Stimulated activated CD8-positive, alpha-beta memory T cell treated with anti-CD3 and anti-CD28 coated beads, Interleukin-2, amount 100 ng/mL, for 1 hour (primary cell): ENCODE measurements at places on chromosomes 7 and 10.

- no peak for DNase-seq
Observed at GRCh38 chr7:100914879-100915447, 19.3 kb upstream of the ACHE start.

DNA sequence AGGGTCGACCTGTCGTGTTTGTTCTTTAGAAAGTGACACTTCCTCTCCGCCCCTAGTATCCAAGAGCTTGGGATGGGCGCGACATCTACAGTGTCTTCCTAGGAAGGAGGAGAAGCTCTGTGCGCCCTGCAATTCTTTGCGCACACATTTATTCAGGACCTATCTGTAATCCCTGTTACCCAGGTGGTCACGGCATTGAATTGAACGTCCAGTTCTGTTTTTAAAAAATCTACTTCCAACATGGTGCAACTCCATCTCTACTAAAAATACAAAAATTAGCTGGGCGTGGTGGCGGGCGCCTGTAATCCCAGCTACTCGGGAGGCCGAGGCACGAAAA lies 606 bp upstream of the LAMB1 start:
- DNase-seq, result no peak

GRCh38 chr7:130092598-130092997 lies 22.3 kb downstream of the KLHDC10 start:
- no peak for DNase-seq

GRCh38 chr7:92061154-92061553 lies 73.1 kb downstream of the CYP51A1 start:
- DNase-seq, result no peak

- no peak for DNase-seq
Observed at GRCh38 chr7:29113384-29114102, 32.8 kb downstream of the CPVL start.

DNA sequence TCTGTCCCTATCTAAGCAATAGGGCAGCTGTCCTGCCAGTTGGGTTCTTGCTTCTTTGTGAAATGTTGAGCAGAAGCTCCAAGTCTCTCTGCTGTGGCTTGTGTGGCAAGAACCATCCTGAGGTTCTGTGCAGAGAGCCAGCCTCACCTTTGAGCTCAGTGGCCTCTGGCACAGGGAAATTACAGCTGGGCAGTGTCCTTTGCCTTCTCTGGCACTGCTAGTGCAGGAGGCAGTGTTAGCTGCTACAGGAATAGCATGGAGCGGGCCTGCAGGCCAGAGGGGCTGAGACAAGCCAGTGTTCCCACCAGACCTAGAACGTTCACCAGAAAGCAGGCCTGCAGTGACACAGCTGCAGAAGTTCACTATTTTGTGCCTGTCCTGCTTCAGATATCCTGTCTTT lies 1.8 kb downstream of the PRXL2A start:
- DNase-seq, result no peak

DNA sequence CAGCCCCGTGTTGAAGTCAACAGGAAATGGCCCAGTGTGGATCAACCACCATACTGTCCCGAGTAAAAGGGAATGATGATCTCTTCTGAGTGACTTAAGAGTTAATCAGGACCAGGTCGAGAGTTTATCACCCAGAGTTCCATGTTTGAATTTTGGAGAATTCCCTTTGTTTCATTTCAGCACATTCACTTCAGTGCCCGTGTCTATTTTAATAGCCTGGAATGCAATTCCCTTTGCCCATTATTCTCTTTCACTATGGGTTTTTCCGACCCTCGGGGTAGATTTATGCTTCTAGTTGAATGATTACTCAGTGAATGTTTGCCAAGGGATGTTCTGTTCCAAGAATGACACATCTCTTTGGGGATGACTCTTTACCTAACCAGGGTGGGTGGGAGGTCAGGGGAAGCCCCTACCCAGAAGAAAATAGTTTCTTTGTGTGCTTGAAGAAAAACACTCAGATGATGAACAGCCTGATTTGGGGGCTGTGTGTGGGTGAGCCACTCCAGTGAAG lies 594.9 kb downstream of the INHBA start:
- DNase-seq, result no peak

DNA sequence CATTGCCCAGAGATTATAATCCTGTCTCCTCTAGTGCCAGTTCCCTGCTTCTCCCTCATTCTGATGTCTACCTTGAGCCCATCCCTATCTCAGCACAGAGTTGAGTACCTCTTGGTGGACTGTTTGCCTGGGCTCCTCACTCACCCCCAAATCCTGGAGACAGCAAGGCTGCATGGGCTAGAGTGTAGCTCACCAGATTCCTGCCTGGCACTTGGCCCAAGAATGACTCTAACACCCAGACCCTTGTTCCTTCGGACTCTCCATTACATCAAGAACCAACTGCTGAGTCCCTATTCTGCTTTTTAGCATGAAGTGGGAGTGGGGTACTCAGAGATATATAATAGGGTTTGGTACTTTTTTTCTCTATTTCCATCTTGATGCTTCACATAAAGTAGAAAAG lies 22.1 kb downstream of the FAM13C start:
- no peak for DNase-seq

DNA sequence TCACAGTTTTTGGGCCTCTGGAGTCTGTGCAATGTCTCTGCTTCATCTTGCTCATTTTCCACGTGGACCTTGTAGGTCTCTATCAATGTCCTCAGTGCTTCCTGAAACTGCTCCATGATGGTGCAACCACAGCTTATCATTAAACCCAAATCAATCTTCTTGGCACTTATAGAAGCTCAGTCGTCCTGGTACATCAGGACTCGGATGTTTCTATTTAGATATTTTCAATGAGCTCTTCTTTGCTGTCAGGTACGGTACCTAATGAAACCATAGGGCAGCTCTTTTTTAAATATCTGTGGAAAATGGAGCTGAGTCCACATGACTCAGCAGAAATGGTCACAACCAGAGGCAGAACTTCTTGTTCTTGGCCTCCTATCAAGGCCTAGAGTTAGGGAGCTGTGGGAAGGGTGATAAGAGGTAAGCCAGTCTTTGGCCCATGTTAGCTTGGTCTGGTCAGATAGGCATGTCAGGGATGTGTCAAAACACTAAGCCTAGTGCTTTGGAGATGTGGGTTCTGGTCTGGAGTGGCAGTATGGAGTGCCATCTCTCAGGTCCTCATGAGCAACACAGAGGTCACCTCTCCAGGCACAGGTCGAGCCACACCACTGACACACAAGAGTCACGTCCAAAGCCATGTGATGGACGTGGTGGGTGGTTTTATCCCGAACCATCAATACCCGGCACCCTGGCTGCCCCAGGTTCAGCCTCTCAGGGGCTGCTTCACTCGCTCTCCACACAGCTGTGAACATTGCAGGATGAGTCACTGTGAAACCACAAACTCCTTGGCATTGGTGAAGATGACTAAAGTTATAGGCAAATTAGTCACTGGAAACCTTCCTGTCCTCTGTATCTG lies 87.0 kb downstream of the TBXAS1 start:
- DNase-seq, result peak; percentile 21

- no peak for DNase-seq
Observed at GRCh38 chr7:7924303-7924702, 44.3 kb upstream of the GLCCI1 start.

DNA sequence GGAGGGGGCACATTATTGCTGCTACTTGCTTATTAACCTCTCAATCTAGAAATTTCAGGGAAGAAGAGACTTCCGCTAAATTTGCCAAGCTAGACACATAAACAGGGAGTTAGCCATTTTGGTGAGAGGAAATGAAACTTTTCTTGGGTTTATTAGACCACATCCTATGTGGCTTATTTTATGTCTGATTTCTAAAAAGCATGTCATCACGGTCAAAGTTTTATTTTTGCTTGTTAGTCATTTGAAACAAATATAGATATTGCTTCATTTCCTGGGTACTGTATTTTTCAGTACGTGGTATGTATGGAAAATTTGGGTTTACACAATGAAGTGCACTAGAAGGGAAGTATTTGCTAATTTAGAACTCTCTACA lies 144.1 kb downstream of the TCF7L2 start:
- DNase-seq, result no peak

DNA sequence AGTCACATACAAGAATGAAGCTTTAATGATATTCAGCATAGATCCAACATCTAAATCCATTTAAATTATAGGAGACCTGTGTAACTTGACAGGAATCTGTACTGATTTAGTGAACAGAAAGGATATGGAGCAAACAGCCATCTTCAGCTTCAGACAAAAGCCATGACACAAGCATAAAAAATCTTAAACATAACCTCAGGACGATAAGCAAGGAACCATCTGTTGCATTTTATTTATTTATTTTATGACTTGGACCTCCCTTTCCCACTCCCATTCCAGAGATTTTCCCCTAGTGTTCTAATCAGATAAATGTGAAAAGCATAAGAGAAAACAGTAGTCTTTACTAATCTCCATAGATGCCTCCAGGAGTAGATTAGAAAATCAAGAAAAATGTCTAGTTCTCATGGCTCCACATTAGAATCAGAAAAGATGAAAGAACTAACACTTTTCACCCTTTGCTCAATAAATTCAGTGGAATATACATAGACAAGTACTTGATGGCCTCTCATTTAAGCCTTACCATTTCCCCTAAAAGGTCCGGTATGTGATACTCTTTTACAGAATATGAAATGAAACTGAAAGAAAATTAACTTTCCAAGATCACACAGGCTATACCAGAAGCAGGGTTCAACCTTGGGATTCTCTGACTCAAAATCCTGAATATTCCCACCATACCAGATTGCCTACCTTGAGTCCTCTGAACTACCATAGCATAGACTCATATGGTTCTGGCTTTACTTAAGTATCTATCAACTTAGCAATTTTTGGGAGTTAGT lies 15.2 kb downstream of the CACNA2D1 start:
- DNase-seq, result no peak

- no peak for DNase-seq
Observed at GRCh38 chr7:13276977-13277376, 589.5 kb downstream of the ARL4A start.

GRCh38 chr7:141544831-141545230 lies 6.4 kb upstream of the AGK start:
- DNase-seq, result no peak

GRCh38 chr7:116193329-116194087 lies 16.8 kb upstream of the TES start:
- DNase-seq, result no peak

DNA sequence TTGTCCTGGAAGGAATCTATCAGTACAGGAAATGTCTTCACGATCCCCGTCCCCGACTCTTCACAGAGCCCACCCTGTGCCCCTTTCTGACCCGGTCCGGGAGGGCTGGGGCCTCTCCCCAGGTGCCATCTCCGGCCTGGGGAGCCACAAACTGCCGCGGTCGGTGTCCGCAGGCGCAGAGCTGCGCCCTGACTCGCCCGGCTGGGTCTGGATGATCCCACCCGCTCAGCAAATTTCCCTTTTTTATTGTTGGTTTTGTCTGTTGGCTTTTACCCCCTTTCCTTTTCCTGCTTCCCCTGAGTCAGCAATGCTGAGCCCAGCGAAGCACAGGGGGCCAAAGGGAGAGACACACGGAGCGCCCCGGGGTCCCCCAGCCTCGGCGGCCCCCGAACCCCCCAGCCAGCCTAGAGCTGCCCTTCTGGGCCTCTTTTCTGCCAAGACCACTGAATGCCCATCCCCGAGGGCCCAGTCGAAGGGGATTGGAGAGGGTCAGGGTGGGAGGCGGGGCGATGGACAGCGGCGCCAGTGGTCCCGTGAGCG lies 30.9 kb downstream of the LEP start:
- no peak for DNase-seq

DNA sequence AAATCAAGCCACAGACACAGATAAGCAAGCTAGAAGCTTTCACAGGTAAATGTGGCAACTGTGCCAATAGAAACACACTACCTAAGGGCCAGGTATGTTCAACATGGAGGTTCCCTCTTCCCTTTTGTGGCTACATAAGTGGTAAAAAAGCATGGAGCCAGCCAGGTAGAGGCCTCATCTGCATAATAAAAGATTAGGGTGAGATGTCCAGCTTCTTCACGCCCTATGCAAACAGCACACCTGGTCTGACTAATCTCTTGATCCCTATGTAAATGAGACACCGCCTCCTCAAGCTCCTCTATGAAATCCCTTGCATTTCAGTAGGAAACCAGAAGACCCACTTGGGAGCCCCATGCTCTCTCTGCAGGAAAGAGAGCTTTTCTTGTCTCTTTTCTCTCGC lies 282.2 kb downstream of the NEBL start:
- DNase-seq, result no peak

DNA sequence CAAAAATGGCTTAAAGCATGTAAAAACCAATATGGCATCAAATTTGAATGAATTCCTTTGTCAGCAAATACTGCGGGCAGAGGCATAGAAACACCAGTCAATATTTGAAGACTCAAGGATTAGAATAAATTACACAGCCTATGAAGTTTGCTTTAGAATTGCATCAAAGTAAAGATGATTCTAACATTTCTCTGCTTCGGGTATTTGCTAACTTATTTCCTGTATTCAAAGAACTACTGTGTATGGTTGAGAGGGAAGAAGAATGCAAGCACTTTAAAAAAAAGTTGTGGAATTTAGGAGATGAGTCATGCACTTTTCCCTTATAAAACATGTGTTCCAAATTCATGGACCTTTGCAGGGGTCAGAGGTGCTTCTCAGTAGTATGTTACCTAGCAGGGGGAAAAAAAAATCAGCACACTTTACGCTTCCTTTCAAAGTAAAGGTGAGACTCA lies 90.1 kb downstream of the PIP4K2A start:
- no peak for DNase-seq

DNA sequence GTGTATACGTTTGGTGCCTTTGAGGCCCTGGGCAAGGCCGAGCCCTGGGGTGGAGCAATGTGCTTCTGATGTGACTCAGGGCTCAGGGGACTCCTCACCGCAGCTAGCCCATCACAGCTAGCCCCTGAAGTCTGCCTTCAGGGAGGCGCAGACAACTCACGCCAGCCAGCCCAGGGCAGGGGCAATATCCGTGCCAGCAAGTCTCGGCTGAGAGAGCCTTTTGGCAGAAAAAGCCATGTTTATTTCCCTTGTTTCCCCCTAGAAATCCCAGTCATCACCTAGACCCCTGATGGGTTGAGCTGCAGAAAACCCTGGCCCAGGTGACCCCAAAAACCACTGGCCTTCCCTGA lies 90.4 kb downstream of the CHST15 start:
- no peak for DNase-seq

DNA sequence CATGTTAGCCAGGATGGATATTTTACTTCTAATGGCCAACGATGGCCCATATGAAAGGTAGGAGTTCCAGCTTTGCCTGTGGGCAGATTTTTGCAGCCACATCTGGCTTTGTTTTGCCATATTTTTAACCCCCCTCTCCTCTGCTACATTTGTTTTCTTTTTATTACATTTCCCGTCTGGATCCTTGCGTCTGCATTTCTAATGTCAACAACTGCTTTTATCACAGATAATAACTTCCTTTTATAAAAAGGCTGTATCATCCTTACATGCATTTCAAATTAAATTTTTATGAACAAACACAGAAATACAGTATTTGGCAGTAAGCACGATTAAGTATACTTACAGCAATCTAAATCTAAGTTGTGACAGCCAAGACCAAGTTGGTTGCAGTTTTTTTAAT lies 156.0 kb downstream of the BAMBI start:
- DNase-seq, result no peak

- no peak for DNase-seq
Observed at GRCh38 chr7:102985176-102985783, 72.5 kb downstream of the LRRC17 start.

GRCh38 chr10:97701438-97702069 lies 12.0 kb upstream of the MARVELD1 start:
- DNase-seq, result no peak
